Fibroblast of upper back skin (primary cell): ENCODE measurements at places on chromosomes 1 and 21.

DNA sequence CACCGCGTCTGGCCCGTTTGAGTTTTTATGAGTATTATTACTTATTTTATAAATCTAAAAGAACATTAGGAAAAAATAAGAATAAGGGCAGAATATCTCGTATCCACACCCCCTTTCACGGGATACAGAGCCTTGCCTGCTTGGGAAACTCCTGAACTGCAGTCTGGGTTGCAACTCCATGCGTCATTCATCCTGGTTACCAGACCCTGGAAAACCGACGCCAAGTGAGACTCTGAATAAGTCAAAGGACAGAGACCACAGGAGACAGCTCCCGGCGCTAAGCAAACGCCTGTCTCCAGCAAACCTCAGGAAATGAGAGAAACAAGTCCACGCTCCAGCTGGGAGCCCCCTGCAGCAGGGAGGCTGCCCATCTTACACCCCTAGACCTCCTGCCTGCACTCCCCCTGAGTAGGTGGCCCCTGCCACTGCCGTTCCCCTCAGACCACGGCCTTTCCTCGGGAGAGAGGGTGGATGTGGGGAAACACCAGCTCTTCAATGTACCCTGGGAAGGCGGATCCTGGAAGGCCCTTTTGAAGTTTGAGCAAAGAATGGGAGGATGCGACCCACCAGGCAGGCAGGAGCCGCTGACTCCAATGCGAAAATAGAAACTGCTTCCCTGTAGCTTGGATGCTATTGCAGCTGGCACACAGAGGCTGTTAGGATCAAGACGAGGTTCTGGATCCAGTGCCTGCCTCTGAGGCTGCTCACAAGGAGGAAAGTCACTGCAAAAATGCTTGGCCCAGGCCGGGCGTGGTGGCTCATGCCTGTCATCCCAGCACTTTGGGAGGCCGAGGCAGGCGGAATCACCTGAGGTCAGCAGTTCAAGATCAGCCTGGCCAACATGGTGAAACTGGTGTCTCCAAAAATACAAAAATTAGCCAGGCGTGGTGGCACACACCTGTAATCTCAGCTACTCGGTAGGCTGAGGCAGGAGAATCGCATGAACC is 37.7 kb upstream of the GPR157 start:
- DNase-seq: peak; percentile 80

GRCh38 chr1:182368358-182368757 is 23.2 kb downstream of the GLUL start:
- DNase-seq: no peak

- no peak for DNase-seq
These were observed 112.4 kb downstream of the PIK3R3 start for GRCh38 chr1:46020010-46020409.

DNA sequence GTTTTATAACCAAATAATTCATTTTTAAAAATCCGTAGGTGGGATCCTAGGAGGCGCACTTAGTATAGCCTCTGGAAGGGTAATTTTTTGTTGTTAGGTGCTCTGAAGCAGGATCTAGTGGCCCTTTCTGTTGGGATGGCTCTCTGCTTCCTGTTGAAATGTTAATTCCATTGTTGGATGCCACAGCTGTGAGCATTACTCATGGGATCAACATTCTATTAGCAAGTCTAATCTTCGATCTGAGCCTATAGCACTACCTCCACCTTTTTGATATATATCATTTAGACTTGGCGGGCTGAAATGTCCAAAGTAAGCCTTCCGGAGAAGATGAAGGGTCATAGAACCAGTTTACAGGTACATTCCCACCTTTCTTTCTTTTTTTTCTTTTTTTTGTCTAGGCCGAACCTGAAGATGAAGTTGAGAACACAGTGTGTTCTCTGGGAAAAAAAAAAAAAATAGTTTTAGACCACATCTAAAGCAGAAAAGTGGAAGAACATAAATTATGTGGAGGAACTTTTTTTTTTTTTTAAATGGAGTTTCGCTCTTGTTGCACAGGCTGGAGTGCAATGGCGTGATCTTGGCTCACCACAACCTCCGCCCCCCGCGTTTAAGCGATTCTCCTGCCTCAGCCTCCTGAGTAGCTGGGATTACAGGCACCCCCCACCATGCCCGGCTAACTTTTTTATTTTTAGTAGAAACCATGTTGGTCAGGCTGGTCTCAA is 1.4 kb downstream of the CXADR start:
- no peak for DNase-seq

DNA sequence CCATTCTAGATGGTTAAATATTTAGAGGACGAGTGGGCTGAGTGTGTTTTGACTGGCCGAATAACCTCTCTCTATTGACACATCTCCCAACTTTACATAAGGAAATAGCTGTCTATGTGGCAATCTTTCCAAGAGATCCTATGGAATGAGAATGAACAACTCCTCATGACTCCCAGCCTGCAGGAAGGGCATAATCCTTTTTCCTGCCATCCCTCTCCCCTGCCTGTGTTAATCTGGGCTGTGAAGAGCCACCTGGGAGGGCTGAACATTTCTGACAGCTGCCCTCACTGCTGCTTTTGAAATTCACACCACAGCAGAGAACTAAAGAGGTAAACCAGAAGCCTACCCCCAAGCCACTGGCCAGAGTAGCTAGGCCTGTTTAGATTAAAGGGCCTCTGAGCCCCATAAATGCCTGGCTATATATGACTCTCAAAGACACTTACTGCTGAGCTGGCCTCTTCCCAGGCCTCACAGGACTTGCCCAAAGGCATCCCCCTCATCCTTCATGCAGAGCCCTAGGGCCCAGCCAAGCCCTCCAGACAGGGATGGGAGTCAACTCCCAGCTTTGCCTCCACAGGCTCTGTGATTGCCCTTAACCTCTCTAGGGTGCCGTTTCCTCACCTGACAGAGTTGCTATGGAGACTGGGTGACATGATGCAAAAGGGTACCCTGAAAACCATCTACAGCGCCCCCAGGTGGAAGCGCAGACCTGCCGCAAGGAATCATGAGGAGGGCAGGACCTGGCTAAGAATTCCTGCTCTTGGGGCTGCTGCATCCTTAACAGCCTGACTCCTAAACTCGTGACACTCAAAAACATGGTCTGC is 42.0 kb upstream of the LDLRAP1 start:
- peak; percentile 96 for DNase-seq

DNA sequence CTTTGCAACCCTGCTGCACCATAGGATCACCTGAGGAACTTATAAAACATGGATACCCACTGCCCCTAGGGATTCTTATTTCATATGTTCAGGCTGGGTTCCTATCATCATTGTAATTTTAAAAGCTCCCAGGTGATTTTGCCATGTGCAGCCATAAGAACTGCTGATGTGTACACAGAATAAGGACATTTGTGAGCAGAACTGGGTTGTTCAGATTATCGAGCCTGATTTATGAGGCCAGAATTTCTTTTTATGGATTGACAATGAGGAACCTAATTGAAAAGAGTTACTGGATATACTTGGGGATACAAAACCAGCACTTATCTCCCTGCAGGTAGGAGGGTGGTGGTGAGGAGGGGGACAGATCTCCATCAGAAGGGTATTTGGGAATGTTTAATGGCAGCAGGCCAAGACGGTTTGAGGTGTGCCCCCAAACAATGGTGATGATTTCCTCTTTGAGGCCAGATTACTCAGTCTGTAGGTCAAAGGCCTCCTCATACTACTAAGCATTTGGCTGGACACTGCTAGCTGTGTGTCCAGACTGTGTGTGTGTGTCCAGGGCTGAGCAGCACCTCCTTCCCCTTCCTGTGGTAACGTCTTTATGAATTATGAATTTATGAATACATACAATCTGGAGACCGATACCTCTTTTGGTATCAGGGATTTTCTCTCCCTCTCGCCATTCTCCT is 18.9 kb downstream of the NOS1AP start:
- no peak for DNase-seq

GRCh38 chr1:147083919-147084272 is 88.4 kb downstream of the PRKAB2 start:
- DNase-seq: no peak

GRCh38 chr1:218754477-218754876 is 409.3 kb downstream of the TGFB2 start:
- DNase-seq: no peak

DNA sequence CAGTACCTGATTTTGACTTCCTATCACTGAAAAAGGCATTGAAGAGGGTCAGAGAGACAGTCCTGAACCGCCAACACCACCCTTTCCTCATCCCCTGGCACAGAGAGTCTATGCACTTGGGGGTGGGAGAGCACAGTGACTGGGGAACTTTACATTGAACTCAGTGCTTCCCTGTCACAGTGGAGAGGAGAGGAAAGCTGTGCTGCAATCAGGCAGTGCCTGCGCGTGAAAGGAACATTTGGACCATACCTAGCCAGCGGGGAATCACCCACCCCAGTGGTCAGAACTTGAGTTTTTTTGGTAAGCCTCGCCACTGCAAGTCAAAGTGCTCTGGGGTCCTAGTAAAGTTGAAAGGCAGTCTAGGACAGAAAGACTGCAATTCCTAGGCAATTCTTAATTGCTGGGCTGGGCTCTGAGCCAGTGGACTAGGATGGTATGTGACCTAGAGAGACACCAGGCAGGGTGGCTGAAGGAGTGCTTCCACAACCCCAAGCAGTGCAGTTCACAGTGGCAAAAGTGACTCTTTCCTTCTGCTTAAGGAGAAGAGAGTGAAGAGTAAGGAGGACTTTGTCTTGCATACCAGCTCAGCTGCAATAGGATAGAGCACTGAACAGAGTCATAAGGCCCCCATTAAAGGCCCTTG is 9.4 kb upstream of the HENMT1 start:
- no peak for DNase-seq

DNA sequence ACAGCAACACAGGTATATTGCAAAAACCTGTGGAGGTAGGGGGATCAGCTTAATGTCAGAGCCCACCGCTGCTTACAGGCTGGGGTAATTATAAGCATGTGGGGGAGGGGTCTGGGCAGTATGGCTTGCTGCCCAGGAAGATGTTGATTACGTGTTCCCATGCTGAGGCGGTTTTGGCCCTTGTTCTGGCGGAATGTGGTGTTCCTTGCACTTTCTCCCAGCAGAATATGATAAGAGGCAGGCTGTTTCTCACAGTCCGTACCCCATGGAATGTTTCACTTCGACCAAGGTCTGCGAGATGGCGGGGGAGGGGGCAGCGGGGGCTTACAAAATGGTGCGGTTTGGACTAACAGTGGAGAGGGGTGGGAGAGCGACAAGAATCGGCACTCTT is 9.8 kb upstream of the HPCAL4 start:
- peak; percentile 40 for DNase-seq

DNA sequence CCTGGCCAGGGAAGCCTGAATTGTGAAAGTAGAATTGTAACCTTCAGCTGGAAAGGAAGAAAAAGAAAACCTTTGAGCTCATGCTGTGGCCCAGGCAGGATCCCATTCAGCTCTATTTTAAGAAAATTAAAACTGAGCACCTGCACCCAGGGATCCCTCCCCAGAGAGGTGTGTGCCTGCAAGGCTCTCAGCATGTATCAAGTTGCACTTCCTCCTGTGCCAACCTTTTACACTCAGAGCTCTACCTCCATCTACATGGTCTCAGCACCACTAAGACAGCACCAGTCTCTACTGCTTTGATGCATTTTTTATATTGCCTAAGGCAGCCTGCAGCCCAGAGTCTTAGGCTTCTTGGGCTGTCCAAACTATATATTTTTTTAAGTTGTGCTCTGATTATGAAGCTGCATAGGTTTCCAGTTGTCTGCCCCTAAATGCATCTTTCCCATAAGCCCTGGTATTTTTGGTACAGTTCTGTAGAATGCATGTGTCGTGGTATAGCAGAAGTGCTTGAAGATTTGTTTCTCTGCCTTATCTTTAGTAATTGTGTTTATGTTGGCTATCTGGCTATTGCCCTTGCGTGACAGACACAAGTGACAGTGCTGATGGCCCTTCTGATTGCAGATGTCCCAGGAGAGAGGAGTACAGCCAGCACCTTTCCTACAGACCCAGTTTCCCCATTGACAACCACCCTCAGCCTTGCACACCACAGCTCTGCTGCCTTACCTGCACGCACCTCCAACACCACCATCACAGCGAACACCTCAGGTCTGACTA is 63.1 kb downstream of the PTPRC start:
- no peak for DNase-seq

DNA sequence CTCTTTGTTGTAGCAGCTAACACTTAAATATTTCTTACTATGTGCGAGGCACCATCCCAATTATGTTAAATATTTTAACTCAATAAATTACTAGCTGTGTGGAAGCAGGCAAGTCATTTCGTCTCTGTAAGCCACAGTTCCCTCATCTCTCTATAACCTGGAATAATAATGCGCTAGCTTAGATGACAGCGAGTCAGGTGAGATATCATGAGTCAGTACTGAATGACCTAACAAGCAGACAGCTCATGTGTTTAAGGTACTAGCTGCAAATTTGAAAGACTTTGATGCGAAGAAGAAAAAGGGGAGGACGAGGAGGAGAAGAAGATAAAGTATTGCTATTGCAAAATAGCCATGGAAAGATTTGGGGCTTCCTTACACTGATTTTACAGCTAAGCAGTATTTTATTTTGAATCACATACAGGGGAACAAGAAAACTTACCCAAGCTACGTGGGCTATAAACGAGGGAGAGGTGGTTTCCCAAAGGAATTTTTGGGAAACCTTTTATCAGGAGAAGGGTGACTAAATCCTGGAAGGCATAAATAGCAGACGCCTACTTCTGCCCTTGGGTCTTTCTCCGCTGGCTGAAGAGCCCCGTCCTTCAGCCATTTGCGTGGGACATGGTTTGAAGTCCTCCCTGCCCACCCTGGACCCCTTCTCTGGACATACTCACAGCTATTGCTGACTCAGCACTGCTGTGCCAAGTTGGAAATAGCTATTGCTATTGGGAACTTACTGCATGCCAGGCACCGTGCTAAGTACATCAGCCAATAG is 8.9 kb downstream of the CITED4 start:
- no peak for DNase-seq

GRCh38 chr1:180229483-180230415 is at the start of gene LHX4:
Gene LHX4 (plus strand): TSS chr1:180230264. CDS start chr1:180230530, 266 bp downstream.
- DNase-seq: no peak

DNA sequence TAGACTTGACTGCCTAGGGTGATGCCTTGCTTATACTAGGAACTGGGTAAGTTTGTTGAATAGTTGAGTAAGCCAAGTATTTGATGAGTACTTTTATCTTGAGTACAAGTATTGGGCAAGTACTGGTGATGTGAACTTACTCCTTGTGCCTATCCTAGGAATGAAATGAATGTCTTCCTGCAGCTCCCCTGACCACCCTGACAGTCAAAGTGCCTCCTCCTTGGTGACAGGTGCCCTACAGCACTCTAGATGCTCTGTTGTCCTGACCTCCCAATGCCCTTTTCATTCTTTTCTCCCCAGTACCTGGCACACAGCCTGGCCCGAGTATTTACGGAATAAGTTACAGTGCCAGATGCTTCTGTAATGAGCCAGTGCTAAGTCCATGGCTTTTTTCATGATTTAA is 25.5 kb downstream of the PCSK9 start:
- peak; percentile 40 for DNase-seq

GRCh38 chr1:78003882-78004718 is 639 bp upstream of the DNAJB4 start:
- DNase-seq: peak; percentile 89

GRCh38 chr1:27816921-27817630 is 13.5 kb upstream of the PPP1R8 start:
- DNase-seq: peak; percentile 72

- DNase-seq: no peak
These were observed 12.9 kb downstream of the EPB41 start for GRCh38 chr1:28927266-28927647.
